ENCODE measurements at places on chromosomes 11 and 22. TPM values are rescaled to one million over a fixed set of nuclear protein-coding genes. Genes with fewer than 3 reads are reported as not detected.

Gene PLA2G6
- 2.9 TPM for total RNA-seq

Gene SPON1
- total RNA-seq, result under 0.01 TPM

Gene KLHDC7B
- under 0.01 TPM for total RNA-seq

Gene IGLL1
- not detected for total RNA-seq

Gene CRYAB
- 1.6 TPM for total RNA-seq

Gene BBOX1
- total RNA-seq, result not detected

Gene CHRM1
- not detected for total RNA-seq
